Activated CD8-positive, alpha-beta T cell treated with anti-CD3 and anti-CD28 coated beads for 36 hours (primary cell): ENCODE measurements at places on chromosomes 11 and 22. TPM values are rescaled to one million over a fixed set of nuclear protein-coding genes. Genes with fewer than 3 reads are reported as not detected.

The CPT1B gene
- 43.7 TPM for total RNA-seq

The CATSPER1 gene
- total RNA-seq, result not detected

The NFAM1 gene
- total RNA-seq, result not detected

The ISX gene
- not detected for total RNA-seq

The HTATIP2 gene
- 42.8 TPM for total RNA-seq

The PDGFD gene
- total RNA-seq, result 0.20 TPM

The NPAS4 gene
- total RNA-seq, result not detected

The CHCHD10 gene
- 197 TPM for total RNA-seq

The KCNJ1 gene
- not detected for total RNA-seq

The MTCH2 gene
- 145 TPM for total RNA-seq

The ATP6V1E1 gene
- total RNA-seq, result 68.1 TPM

The ZP1 gene
- total RNA-seq, result not detected

The KCNE3 gene
- total RNA-seq, result not detected

The OR10G7 gene
- not detected for total RNA-seq

The NLRP14 gene
- 0.11 TPM for total RNA-seq

The MGAT3 gene
- total RNA-seq, result 1.9 TPM
